ENCODE measurements at places on chromosomes 6 and 20. TPM values are rescaled to one million over a fixed set of nuclear protein-coding genes. Genes with fewer than 3 reads are reported as not detected.

DNA sequence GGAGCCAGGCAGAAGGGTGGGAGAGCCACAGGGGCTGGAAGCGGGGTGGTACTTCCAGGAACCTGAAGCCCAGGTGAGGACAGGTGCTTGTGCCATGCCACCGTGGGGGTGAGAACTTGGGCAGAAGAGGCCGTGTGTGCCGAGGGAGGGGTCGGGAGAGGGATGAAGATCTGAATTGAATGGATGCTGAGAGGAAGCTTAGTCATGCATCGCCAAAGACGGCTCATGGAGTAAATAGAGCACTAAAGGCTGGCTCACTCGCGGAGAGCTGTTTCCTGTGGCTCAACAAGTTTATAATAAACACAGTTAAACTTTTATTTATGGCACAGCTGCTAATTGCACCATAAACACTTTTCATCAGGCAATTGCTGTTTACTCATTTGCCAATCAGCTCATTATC lies 21.7 kb upstream of the MYT1 start:
- H3K27me3 ChIP-seq, result peaks cover 49% of the 10 kb centered on the region
- H3K27ac ChIP-seq, result no peak overlapping the region
- DNase-seq, result no peak
- no peaks in the 10 kb centered on the region for H3K4me1 ChIP-seq

DNA sequence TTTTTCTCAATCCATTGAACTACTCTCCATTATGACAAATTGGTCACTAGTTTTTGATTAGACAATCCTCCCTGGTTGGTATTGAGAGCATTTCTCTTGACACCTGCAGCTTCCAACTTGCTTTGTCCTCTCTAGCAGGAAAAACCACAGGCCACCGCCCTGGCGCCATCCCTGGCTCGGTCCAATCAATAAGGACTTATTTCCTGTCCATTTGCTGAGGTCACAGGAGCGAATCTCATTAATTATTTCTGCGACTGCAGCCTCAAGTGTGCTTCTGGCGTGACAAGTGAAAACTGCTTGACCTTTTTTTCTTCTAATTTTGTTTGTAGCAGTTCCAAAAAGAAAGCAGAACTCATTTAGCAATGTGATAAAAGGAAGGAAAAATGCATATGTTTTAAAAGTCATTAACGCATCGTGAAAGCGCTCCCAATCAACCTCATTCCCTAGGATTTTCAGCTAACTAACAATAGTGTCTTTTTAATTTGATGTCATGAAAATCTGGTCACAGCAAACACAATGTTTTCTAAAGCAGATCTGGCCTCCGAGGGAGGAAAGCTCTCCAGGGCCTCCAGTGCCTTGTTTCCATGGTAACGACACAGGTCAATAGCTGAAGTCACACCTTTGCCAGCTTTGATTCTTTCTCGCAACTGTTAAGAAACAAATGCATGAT lies 39.0 kb upstream of the BEND3 start:
- peak overlapping the region; percentile 51 for H3K4me3 ChIP-seq
- peak; percentile 81 for DNase-seq
- H3K36me3 ChIP-seq, result peaks cover 24% of the 10 kb centered on the region
- H3K27ac ChIP-seq, result peak overlapping the region; percentile 93
- no peaks in the 10 kb centered on the region for H3K27me3 ChIP-seq

DNA sequence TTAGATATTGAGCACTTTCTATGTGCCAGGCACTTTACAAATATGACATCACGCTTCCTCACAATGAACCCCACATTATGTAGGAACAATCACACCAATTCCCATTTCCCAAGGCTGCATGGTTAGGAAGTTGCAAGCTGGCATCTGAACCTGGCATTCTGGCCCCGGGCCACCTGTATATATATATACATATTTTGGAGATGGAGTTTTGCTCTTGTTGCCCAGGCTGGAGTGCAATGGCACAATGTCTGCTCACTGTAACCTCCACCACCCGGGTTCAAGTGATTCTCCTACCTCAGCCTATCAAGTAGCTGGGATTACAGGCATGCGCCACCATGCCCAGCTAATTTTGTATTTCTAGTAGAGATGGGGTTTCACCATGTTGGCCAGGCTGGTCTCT lies 30.4 kb downstream of the SRC start:
- no peak overlapping the region for H3K27ac ChIP-seq
- peaks cover 62% of the 10 kb centered on the region for H3K36me3 ChIP-seq
- H3K27me3 ChIP-seq, result no peaks in the 10 kb centered on the region
- DNase-seq, result no peak
- H3K4me3 ChIP-seq, result no peak overlapping the region

- no peaks in the 10 kb centered on the region for H3K27me3 ChIP-seq
- DNase-seq, result no peak
- H3K4me1 ChIP-seq, result no peaks in the 10 kb centered on the region
These were observed 721.4 kb upstream of the FLRT3 start for GRCh38 chr20:15058841-15059240.

GRCh38 chr6:101818051-101818450 lies 424.5 kb downstream of the GRIK2 start:
- H3K36me3 ChIP-seq, result no peaks in the 10 kb centered on the region
- no peak for DNase-seq
- H3K4me1 ChIP-seq, result no peaks in the 10 kb centered on the region
- no peak overlapping the region for H3K4me3 ChIP-seq
- H3K27ac ChIP-seq, result no peak overlapping the region
- no peaks in the 10 kb centered on the region for H3K27me3 ChIP-seq

GPX5 gene
- total RNA-seq, result not detected

All from Calu3 (cell line).